ENCODE measurements at places on chromosomes 5 and 9. TPM values are rescaled to one million over a fixed set of nuclear protein-coding genes. Genes with fewer than 3 reads are reported as not detected.

- DNase-seq = no peak
Observed at GRCh38 chr5:124952566-124952965, 206.1 kb upstream of the ZNF608 start.

Gene PLCXD3
- total RNA-seq = 80.3 TPM

Gene PLPPR1
- not detected for total RNA-seq

Gene DMRT3
- not detected for total RNA-seq

GRCh38 chr5:155150012-155150411 is 136.5 kb downstream of the KIF4B start:
- no peak for DNase-seq

Data from heart left ventricle (tissue), 16 donors.